ENCODE measurements at places on chromosomes 2 and 18. TPM values are rescaled to one million over a fixed set of nuclear protein-coding genes. Genes with fewer than 3 reads are reported as not detected.

- H3K4me3 ChIP-seq: no peak overlapping the region
- H3K27me3 ChIP-seq: no peaks in the 10 kb centered on the region
- no peaks in the 10 kb centered on the region for H3K4me1 ChIP-seq
- H3K36me3 ChIP-seq: no peaks in the 10 kb centered on the region
- H3K27ac ChIP-seq: no peak overlapping the region
These were observed 30.6 kb upstream of the PXDN start for GRCh38 chr2:1774929-1775328.

GRCh38 chr2:20933714-20934113 is 110.2 kb downstream of the APOB start:
- H3K27me3 ChIP-seq: no peaks in the 10 kb centered on the region
- H3K27ac ChIP-seq: no peak overlapping the region
- no peak overlapping the region for H3K4me3 ChIP-seq
- no peaks in the 10 kb centered on the region for H3K4me1 ChIP-seq
- DNase-seq: no peak

DNA sequence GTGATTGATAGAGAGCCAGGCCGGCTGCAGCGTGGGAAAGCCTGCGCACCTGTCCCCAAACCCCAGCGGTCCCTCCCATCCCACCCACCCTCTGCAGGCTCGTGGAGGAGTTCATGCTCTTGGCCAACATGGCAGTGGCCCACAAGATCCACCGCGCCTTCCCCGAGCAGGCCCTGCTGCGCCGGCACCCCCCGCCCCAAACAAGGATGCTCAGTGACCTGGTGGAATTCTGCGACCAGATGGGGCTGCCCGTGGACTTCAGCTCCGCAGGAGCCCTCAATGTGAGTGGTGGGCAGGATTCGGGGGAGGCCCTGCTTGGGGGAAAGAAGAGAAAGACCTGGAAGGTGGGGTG is 48.9 kb upstream of the ALPP start:
- H3K36me3 ChIP-seq: no peaks in the 10 kb centered on the region
- H3K4me3 ChIP-seq: no peak overlapping the region
- no peak for DNase-seq
- H3K4me1 ChIP-seq: no peaks in the 10 kb centered on the region
- H3K27ac ChIP-seq: no peak overlapping the region
- no peaks in the 10 kb centered on the region for H3K27me3 ChIP-seq

FTCDNL1 gene
- 1.3 TPM for total RNA-seq

ASTL gene
- 0.53 TPM for total RNA-seq

- peaks cover 12% of the 10 kb centered on the region for H3K36me3 ChIP-seq
- peaks cover 29% of the 10 kb centered on the region for H3K4me1 ChIP-seq
- no peak overlapping the region for H3K4me3 ChIP-seq
- no peaks in the 10 kb centered on the region for H3K27me3 ChIP-seq
- no peak for DNase-seq
These were observed 10.9 kb downstream of the UXS1 start for GRCh38 chr2:106183101-106183696.

DNA sequence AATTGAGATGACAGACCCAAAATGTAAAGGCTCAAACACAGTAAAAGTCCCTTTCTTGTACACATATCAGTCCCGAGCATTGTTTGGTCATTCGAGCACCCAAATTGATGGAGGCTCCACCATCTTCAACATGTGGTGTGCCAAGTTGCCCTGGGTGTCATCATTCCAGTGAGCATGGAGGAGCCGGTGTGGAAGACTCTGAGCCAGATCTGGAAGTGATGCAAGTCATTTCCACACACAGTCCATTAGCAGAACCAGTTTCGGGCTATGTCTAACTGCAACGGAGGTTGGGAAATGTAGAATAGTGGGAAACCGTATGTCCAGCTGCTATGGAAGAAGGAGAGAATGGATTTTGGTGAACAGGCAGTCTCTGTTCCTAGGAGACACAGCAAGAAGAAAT is 40.9 kb upstream of the BZW1 start:
- peaks cover 11% of the 10 kb centered on the region for H3K36me3 ChIP-seq
- H3K4me3 ChIP-seq: no peak overlapping the region
- no peak overlapping the region for H3K27ac ChIP-seq

GRCh38 chr2:145116834-145117725 is 597.2 kb upstream of the ZEB2 start:
- no peaks in the 10 kb centered on the region for H3K36me3 ChIP-seq
- H3K4me3 ChIP-seq: no peak overlapping the region
- no peaks in the 10 kb centered on the region for H3K27me3 ChIP-seq
- H3K27ac ChIP-seq: no peak overlapping the region
- no peak for DNase-seq

- H3K27me3 ChIP-seq: no peaks in the 10 kb centered on the region
- DNase-seq: no peak
- no peak overlapping the region for H3K27ac ChIP-seq
- peaks cover 35% of the 10 kb centered on the region for H3K36me3 ChIP-seq
These were observed 35.6 kb downstream of the EIF2AK3 start for GRCh38 chr2:88591698-88592097.

- DNase-seq: no peak
- peaks cover 27% of the 10 kb centered on the region for H3K27me3 ChIP-seq
These were observed 14.8 kb upstream of the NOTO start for GRCh38 chr2:73187549-73187948.

Measured in activated CD4-positive, alpha-beta memory T cell treated with anti-CD3 and anti-CD28 coated beads, Interleukin-2, amount 10 ng/mL, durations not matched to agents 7 days and 5 days (primary cell).